ENCODE measurements at places on chromosomes 1 and 21.
A peak's percentile ranks its signal among the peaks of the same experiment; 100 is the strongest.

DNA sequence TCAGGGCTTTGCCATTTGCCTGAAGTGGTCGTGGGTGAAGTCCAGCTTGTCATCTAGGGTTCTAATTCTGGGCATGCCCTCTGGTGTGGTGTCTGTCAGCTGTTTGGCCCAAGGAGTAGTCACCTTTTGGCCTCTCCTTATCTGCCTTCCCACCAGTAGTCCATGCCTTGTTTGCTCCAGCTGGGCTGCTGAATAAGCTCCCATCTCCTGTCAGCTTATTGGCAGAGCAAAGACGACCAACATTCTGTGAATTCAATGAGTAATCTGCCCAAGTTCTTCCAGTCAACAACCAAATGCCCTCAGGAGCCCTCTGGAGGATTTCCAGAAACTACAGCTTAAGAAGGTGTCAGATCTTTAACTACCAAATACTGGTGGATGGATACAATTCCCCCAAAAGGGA lies 7.0 kb downstream of the BCAN start:
- DNase-seq, result no peak

- DNase-seq, result no peak
These were observed 58.6 kb upstream of the C8B start for GRCh38 chr1:57024428-57024827.

GRCh38 chr1:208235356-208235981 lies 8.7 kb downstream of the PLXNA2 start:
- no peak for DNase-seq

DNA sequence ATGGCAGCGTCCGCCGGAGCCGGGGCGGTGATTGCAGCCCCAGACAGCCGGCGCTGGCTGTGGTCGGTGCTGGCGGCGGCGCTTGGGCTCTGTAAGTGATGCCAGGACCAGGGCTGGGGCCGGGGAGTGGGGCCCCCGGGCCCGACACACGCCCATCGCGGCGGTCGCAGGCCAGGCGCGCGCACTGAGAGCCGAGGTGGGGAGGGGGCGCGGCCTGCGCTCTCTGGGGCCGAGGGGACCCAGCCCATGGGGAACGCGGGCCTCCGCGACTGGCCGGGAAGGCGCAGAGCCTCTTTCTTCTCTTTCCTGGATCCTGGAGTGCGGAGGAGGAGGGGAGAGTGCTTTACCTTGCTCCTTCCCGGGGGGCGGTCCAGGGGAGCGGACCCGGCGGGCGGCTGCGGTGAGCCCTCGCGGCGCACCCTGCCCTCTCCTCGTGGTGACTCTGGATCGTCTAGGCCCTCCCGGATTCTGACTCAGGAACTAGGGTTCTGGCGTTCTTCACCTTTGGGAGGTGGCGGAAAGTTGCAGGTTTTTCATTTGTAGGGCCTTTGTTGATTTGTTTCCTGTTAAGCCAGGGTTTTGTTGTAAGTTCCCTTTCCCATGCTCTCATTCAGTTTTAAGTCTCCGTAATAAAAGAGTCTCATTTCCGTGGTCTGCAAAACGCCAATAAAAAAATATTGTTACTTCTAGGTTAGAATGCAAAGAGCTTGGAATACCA lies 529 bp downstream of the MPZL1 start:
- no peak for DNase-seq

DNA sequence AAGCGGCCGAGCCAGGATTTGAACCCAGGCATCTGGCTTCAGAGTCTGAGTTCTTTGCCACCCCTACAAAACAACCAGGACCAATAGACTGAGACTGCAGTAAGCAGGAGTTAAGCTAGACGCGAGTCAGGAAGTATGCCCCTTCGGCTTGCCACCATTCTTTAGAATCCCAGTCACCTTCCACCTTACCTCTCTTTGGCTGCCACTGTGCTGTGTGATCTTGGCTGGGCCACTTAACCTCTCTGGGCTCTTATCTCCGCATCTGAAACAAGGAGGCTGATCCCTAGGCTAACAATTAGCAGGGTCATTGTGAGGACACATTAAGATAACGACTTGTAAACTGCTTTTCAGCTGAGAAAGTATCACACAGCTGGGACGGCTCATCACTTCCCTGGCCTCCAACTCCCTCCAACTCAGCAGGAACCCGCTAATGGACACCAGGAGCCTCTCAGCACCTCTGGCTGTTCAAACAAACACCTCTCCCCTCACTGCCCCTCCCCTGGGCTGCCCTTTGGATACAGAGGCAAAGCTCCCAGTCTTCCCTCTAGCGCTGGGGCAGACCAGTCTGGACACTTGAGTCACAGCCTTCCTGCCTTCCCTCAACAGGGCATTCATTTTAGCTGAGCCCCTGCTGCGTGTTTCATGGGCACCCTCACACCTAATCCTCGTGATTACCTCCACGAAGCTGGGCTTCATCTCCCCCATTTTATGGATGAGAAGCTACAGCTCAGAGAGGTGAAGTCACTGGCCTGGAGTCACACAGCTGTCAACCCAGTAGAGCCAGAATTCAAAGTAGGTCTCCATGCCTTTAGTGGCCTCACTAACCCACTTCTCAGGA lies 83.2 kb downstream of the CAMK2N1 start:
- DNase-seq, result no peak

GRCh38 chr1:175479521-175480342 lies 263.7 kb downstream of the TNR start:
- DNase-seq, result no peak

DNA sequence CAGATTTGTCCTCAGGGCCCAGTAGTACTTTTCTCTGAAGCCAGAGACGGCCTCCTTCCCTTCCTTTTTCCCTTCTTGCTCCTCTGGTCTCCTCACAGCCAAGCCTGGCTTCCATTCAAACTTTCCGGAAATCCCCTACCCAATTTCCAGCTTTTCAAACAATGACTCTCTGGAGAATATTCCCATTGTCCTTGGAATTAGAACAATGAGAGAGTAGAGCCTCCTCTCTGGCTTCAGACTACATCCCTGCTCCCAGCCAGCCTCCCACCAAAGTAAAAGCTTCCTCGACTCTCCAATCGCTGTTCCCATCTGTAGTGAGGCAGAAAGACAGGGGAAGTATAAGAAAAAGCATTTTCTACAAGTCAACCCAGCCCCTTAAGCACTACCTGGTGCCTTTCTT lies 77.7 kb upstream of the SOX13 start:
- DNase-seq, result no peak

DNA sequence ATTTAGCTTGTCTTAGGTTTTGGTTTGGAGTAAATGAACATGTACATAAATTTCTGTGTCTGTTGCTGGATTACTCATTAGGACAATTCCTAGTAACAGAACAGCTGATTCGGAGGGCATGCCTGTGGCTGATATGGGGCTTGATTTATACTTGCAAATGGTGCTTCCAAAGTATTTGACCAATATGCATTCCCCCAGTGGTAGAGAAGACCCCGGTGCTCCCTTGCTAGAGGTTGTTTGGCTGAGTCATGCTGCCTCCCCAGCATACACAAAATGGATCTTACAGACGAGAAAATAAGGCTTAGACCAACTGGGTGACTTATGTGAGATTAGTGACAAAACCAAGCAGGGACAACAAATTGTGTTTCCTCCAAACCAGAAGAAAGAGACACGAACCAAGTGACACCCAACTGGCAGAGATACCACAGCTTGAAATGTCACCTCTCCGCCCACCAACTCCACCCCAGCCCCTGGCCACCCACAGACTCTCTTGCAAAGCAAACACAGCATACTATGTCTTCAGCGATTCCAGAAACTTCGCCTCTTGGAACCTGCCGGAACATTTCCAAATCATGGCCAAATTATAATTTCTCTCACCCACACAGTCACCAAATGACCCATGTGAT lies 75.9 kb upstream of the ETS2 start:
- no peak for DNase-seq

GRCh38 chr1:111833334-111833733 lies 77.6 kb downstream of the DDX20 start:
- DNase-seq, result no peak

DNA sequence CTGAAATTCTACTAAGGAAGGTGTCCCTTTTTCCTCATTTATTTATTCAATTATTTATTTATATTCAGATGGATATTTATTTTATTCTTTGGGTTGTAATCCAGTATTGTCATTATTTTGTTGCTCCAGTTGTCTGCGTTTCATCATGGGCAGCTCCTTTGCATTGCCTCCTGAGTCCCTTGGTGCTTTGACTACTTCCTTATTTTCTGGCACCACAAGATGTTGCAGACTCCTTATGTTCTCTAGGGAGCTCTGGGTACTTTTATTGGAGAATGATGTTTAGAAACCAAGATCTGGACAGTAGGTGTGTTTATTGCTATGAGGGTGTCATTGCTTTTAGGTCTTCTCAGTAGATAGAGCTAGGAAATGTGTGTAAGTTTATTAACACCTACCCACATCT lies 59.9 kb upstream of the ERRFI1 start:
- no peak for DNase-seq

DNA sequence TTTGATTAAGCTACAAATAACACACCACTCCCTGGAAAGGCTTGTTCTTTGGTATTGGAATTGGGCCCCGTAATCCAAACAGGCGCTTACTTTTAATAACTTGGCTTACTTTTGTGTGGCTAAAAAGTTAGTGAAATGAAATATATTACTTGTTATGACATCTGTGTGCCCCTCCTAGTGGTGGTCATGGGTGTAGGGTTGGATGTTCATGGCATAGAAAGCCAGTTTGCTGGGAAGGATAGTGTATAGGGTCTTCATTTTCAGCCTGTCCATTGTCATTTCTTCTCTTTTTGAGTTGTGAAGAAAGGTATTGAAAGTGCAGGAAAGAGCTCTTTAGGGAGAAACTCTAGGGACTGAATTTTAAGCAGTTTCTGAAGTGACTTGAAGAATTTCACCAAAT lies 5.9 kb downstream of the CDC14A start:
- DNase-seq, result no peak

DNA sequence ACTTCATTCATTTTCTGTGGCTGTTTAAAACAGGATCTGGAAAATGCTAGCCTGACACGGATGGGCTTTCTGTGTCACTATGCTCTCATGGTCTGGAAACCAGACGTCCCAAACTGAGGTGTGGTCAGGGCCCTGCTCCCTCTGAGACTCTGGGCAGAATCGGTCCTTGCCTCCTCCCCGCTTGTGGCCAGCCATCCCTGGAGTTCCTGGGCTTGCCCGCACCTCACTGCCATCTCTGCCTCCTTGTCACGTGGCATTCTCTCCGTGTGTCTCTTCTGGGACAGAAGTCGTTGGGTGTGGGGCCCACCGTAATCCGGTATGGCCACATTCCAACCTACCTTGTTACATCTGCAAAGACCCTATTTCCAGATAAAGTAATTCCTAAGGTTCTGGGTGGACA lies 10.1 kb upstream of the ACTRT2 start:
- DNase-seq, result no peak

GRCh38 chr1:205470131-205470530 lies 14.3 kb upstream of the BLACAT1 start:
- DNase-seq, result no peak

DNA sequence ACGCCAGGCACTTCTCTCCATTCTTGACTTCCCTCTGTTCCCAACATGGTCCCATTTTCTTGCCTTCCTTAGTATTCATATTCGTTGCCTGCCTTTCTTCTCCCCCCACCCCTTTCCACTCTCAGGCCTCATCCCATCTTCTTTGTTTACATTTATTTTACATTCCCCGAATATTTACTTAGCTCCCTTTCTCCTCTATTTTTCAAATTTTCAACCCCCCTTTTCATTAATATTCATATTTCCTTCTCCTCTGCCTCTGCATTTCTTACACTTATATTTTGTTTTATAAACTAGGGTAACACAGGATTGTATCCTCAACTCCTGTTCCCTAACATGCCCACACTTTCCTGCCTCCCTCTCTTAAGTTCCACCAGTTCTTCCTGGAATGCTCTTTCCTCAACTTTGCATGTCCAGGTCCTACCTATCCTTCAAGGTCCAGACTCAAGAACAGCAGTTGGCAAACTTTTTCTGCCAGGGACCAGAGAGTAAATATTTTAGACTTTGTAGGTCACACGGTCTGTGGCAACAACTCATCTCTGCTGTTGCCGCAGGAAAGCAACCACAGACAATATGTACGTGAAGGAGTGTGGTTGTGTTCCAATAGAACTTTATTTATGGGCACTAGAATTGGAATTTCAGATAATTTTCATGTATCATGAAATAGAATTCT lies 29.8 kb upstream of the A3GALT2 start:
- DNase-seq, result no peak

- no peak for DNase-seq
These were observed 2.2 kb downstream of the CYB5R1 start for GRCh38 chr1:202964791-202965410.

- peak; percentile 42 for DNase-seq
These were observed 9.8 kb upstream of the CDC20 start for GRCh38 chr1:43348809-43349593.

GRCh38 chr1:10651793-10652192 lies 144.7 kb downstream of the CASZ1 start:
- DNase-seq, result no peak

- DNase-seq, result no peak
These were observed 69.0 kb upstream of the HSD17B7 start for GRCh38 chr1:162721471-162721870.

DNA sequence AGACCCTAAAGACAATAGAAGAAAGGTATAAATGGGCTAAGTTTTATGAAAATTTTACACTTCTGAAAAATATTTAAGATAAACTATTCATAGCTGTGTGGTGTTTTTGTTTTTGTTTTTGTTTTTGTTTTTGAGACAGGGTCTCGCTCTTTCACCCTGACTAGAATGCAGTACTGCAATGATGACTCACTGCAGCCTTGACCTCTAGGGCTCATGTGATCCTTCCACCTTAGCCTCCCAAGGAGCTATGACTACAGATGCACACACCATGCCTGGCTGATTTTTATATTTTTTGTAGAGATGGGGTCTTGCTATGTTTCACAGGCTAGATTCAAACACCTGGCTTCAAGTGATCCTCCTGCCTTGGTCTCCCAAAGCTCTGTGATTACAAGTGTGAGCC lies 66.6 kb downstream of the PUM1 start:
- DNase-seq, result no peak

GRCh38 chr1:119011116-119011515 lies 23.0 kb upstream of the TBX15 start:
- DNase-seq, result no peak

DNA sequence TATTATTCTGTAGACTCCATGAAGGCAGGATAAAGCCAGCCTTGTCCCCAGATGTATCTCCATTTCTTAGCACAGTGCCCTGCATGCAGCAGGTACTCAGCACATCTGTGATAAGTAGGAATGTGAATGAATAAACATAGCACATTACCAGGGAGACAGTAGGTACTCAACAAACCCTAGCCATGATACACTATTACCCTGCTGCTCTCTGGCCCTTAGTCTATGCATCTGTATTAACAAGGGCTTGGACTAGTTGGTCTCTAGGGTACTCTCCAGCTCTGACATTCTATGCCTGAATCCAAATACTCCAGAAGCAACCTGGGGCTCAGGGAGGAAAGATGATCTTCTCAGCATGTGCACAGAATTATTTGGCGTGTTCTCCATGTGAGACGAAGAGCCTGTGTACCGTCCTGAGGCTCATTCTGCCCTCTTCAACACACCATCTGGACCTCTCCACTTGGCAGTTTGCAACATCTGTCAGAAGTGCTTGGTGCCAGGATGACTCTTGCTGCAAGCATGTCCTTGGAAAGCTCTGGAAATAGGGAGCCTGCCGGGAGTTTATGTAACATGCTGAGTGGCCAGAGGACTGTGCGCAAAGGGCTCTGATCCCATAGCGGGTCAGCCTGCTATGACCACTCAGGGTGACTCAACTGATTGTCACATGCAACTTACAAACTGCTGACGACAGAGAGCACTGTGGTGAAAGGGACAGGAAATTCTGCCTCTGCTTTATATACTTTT lies 228.2 kb upstream of the USP24 start:
- DNase-seq, result no peak

- DNase-seq, result peak; percentile 19
These were observed 9.6 kb downstream of the ACKR1 start for GRCh38 chr1:159214149-159214760.

- DNase-seq, result no peak
These were observed 98.8 kb downstream of the RIPK4 start for GRCh38 chr21:41668051-41668541.
